ENCODE measurements at places on chromosomes 16 and 17.
A peak's percentile ranks its signal among the peaks of the same experiment; 100 is the strongest.

DNA sequence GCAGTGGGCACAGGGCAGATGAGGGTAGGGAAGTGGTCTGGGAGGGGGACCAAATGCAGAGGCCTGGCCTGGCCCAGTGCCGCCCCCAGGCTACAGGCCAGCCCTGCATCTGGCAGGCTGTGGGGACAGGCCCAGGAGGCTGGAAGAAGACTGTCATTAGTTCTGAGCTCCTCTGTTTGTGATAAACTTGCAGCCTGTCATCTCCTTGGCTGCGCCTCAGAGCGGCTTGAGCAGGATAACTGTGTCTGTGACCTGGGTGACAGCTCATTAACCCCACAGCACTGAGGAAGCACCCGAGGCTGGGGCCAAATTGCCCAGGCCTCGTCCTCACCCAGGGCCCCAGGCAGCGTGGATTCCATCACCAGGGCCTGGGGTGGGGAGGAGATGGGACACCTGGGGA is 23.9 kb downstream of the ABCC3 start:
- DNase-seq = no peak

DNA sequence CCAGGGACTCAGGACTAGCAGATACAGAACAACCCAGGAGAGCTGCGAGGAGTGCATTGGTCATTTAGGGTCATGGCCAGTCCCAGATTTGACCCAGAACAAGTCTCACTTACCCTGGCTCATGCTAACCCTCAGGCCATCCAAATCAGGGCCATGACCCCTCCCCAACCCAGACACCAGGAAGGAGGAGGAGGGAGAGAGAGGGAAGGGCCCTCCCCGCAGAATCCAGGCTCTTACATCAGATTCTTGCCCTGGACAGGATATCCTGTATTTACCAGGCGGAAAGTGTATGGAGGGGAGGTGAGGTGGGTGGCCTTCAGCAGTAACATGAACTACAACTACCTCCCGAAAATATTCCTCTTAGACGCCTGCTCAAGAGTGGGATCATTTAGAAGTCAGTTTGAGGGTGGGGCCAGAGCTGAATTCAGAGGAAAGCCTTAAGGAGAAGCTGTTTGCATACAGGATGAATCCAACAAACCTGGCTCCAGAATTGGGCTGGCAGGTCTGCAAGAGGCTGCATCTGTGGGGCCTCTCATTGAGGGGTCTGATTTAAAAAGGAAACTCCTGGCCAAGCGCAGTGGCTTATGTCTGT is 2.1 kb downstream of the VAT1 start:
- no peak for DNase-seq

DNA sequence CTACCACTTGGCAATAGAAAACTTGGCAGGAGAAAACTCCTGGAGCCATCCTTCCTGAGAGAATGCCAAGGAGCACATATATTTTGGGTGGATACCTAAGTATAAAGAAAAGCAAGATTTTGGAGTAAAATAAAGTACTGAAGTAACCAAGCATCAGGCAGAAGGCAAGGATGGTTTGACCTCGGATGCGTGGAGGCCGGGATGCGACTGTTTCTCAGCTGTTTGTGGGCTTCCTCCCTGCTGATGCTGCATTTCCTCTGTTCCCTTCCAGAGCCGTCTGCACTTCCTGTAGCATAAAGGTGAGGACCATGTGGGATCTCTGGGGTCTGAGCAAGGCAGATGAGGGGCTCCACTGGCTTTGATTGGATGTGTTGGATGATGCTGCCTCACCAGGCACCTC is 5.5 kb upstream of the TCF25 start:
- no peak for DNase-seq

DNA sequence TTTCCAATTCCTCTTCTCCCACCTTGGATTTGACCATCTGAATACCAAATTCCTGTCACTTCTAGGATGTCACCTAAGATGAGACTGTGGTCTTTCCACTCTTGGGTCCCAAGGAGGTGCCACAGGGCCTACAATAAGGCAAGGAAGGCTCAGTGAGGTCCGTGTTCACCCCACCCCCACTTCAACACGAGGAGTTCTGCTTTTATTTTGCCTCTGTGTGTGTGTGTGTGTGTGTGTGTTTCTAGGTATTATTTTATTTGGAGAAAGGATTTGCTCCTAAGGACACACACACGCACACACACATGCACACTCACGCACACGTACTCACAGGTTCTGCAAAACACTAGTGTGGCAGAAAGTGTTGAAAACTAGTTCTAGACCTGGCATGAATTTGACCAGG is 24.5 kb upstream of the PHOSPHO1 start:
- DNase-seq = no peak

DNA sequence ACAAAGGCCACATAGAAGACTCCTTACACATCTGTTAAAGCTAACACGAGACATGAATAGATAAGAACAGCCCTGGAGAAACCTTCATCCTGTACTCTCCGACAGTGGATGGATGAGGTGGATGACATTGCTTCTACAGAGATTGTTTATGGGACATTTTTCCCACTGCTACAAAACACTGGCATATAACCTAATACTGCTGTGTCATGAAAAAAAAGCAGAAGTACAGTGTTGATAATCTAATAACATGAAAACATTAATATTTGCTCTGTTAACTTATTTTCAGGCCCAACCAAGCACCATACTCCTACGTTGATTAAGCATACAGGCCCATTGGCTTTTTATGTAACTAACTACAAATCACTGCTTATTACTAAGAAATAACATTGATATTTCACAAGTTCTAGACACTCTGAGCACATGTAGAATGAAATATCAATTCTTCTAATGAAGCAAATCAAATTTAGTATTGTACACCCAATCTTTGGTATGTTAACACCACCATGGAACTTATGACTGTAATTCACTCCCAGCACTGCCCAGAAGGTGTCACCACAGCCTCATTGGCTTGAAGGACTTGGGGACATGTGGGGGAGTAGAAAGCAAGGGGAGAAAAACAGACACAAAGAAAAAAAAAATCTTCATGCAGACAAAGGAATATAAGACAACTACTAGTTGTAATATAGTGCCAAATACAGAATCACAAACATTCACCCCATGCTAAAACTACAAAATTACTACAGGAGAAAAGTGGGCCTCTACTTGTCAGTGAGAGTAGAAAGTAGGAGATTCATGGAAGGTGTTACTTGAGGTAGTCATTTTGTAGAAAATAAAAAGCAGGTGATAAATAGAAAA is 330.0 kb upstream of the PMFBP1 start:
- DNase-seq = peak; percentile 30

GRCh38 chr17:71085238-71086033 is 916.1 kb downstream of the KCNJ2 start:
- DNase-seq = no peak

- DNase-seq = no peak
Observed at GRCh38 chr16:64236316-64236715, 885.5 kb downstream of the CDH11 start.

- DNase-seq = no peak
Observed at GRCh38 chr16:83842756-83843507, 35.2 kb downstream of the HSBP1 start.

- DNase-seq = no peak
Observed at GRCh38 chr17:79836510-79836971, 2.7 kb downstream of the CBX4 start.

DNA sequence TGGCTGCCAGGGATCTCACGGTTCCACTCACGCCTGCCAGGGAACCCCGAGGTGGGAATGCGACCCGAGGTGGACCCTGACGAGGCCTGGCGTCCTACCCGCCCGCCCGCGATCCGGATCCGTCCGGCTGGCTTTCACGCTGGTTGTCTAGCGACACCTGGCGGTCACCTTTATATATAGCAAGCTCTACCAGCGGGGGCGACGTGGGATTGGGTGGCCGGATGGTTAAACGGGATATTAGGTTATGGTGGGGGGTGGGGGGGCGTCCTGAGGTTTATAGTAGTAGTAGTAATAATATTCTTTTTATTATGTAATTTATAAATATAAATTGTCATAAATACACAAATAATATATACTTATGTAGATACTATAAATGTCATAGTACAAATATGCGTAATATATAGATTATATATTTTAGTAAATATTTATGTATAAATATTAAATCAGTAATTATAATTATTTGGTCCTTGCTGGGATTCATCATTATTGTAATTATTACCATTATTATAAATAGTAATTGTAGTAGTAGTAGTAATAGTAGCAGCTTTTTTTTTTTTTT is 136.9 kb downstream of the KCNJ12 start:
- peak; percentile 34 for DNase-seq

DNA sequence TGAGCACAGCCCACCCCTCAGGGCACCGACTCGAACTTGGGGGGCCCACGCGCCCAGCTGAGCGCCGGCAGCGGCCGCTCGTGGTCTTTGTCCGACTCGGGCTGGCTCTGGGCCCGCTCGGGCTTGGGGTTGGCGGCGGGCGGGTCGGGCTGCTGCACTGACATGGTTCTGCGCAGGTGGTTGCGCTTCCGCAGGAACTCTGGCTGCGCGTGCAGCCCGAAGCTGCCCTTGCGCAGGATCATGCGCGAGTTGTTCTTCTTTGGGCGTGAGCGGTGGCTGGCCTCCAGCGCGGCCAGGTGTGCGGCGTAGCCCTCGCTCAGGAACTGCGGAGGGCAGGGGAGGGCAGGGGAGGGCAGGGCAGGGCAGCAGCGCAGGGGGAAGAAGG is 11.1 kb downstream of the PIMREG start:
- no peak for DNase-seq

DNA sequence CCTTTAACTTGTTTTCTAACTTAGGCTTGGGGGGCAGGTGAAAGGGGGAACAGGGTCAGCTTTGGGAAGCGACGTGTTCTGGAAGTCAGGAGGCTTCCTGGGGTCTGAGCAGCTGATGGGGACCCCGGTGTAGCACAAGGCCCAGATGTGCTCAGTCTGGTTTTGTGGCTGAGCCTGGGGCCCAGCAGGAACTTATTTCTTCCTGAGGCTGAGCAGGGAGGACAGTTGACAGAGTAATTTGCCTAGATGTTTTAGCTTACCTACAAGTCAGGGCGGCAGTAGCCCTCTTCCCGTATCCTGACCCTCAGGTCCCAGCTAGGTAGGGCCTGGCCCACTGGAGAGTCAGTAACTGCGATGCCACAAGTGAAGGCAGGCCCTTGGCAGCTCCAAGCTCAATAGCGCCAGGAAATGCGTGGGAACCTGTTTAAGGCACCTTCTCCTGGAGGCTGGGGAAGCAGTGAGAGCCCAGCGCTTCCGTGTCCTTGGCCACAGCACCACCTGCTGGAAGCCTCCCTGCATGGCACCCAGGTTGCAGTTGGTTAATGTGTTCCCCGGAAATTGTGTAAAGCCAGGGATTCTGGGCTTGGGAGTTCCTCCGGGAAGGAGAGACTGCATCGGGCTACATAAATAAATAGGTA is 5.2 kb downstream of the CCR7 start:
- peak; percentile 6 for DNase-seq

- DNase-seq = no peak
Observed at GRCh38 chr16:51402785-51403184, 251.7 kb upstream of the SALL1 start.

DNA sequence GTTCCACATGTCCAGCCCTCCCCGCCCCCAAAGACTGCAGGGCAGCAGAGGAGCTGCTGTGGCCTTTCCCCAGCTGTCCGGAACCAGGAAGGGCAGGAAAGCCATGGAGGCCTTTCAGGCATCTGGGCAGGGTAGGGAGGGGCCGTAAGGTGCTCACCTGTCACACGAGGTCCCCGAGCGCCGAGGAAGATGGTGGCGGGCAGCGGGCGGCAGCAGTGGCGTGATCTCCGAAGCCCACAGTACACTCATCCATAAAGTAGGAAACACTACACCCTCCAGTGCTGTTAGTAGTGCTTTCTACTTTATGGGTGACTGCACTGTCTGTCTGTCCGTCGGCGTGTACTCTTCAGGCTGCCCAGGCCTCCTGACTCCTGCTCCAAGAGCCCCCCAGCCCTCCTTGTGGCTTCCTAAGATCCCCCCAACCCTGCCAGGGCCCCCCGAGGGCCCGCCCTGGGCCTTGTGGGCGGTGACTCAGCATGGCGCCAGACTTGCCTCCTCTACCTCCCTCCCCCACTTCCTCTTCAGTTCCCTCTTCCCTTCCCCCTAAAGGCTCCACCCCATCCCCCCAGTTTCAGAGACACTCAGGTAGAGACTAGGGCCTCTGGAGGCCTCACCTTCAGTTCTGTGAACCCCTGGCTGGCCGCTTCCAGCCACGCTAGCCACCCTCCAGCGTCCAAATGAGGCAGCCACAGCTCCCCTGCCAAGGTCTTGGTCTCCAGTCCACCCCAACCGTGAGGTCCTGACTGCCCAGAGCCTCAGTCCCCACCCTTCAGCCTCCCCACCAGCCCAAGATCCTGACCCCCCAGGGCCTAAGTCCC is 2.6 kb upstream of the TSPOAP1 start:
- DNase-seq = no peak

DNA sequence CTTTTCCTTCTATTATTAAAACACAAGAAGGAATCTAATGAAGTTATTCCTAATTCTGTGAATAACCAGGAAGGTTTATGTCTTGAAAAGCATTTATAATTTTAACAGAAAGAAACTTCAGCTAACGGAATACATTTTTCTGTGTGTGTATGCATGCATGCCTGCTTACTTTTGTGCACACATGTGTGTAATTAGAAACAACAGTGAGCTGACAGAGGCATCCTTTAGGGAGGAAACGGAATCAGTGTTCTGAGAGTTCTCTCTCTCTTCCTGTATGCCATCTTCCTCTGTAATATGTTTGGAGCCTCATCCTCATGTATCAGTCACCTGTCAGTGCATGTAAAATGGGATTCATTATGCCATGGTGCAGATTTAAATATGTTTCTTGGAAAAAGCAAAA is 107.0 kb downstream of the MAP2K4 start:
- no peak for DNase-seq

DNA sequence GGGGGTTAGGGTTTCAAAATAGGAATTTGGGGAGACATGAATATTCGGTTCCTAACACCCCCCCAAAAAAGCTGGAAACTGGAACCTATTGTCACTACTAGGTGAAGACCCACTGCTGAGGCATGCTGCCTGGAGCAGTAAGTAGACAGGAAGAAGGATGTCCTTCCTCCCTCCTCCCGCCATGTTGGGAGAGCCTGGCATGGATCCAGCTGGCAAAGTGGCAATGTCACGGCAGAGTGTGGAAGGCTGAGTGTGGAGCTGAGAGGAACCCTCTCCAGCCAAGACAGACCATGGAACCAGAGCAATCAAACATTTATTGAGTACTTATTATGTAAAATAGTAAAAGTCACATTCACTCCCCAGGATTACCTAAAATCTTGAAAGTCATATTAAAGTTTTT is 49.0 kb downstream of the CCDC182 start:
- no peak for DNase-seq

DNA sequence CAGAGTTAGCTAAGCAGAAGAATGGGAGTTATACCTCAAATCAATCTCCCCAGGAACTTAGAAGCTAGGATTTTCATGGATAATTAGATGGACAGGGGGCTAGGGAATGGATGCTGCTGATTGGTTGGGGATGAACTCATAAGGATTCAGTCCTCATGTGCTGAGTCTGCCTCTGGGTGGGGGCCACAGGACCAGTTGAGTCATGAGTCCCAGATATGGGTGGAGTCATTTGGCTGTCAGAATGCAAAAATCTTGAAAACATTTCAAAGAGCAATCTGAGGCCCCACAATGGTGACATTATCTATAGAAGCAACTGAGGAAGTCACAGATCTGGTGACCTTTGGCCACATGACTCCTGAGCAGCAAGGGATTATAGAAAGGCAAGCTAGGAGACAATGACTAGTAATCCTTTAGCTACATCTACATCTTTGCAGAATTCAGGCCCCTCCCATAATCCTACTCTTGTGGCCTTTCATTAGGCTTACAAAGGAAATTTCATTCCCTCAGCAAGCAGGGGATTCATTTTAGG is 82.6 kb upstream of the CCL2 start:
- no peak for DNase-seq

GRCh38 chr16:27617665-27618064 is 67.7 kb downstream of the KATNIP start:
- DNase-seq = no peak

- no peak for DNase-seq
Observed at GRCh38 chr17:41821776-41822175, 9.0 kb downstream of the FKBP10 start.

- no peak for DNase-seq
Observed at GRCh38 chr17:56725144-56725543, 108.6 kb downstream of the C17orf67 start.

Measured in NCI-H524 treated with DMSO at 0.1 percent for 48 hours (cell line).